ENCODE measurements at places on chromosomes 1 and 21.
A peak's percentile ranks its signal among the peaks of the same experiment; 100 is the strongest.

DNA sequence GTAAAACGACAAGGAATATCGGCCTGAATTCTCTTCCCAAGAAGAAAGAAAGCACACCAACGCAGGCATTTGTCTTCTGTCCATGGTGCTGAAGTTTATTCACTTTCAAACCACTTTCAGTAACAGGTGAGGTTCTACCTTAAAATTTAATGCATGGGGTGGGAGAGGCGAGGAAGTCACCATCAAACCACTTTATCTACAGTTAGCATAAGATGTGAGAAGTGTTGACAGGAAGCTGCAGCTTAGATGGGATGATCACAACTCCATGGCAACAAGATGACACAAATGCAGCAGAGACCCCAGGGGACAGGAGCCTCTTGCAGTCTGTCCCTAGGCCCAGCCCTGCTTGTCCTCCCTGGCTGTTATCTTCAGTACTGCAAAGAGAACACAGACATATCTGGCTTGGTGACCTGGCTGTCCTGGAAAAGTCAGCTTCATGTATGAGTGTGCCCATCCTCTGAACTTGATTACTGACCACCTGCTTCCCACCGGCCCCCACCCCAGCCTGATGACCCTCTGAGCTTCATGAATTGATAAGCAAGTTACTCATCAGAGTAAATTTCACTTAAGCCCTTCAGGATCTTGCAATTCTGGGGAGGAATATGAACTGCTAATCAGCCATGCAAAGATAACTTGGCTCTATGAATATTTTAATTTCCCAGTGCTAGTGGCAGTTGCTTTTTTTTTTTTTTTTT lies 1.8 kb downstream of the NPPA start:
- peak; percentile 8 for DNase-seq

- no peak for DNase-seq
Observed at GRCh38 chr21:15219894-15220293, 155.1 kb upstream of the NRIP1 start.

- DNase-seq, result no peak
Observed at GRCh38 chr1:224881762-224882211, 47.7 kb upstream of the DNAH14 start.

GRCh38 chr1:85313888-85314696 lies 37.7 kb upstream of the BCL10 start:
- DNase-seq, result no peak

GRCh38 chr21:26061437-26061836 lies 109.1 kb downstream of the APP start:
- no peak for DNase-seq

- DNase-seq, result no peak
Observed at GRCh38 chr1:228744356-228744755, 9.1 kb downstream of the RHOU start.

- DNase-seq, result no peak
Observed at GRCh38 chr1:167435484-167435883, 82.8 kb downstream of the CD247 start.

DNA sequence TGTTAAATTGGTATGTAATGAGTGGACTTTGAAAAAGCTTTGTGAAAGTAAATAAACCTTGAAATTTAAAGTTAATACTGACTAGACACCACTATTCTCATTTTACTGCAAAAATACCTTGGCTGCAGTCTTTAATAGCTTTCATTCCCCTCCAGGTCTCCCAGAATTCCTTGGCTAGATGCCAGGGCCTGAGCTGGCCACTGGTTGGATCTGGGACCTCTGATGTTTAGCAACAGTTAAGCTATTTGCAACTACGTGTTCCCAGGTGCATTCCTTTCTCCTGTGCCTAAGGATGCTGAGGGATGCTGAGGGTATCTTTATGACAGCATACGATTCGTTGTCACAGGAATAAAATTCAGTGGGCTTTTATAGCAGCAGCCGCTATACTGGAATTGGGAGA lies 938.7 kb downstream of the TTLL7 start:
- no peak for DNase-seq

GRCh38 chr1:61121631-61122030 lies 39.3 kb downstream of the NFIA start:
- no peak for DNase-seq

GRCh38 chr1:201786824-201787223 lies 42.1 kb upstream of the IPO9 start:
- no peak for DNase-seq

DNA sequence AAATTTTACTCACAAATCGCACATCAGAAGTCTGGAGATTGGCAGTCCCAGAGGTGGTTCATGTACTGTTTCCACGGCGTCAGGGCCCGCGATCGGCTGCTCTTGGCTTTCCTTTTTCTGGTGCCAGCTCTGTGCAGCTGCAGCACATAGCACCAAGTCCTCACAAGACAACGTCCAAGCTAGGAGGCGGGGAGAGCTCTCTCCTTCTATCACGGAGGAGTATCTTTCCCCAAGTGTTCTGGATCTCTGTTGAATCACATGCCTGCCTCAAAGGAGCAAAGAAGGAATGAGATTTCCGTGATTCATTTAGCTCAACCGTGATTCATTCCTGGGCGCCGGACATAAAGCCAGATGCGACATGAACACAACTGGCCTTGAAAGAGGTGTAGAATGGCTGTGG lies 25.5 kb downstream of the MT1HL1 start:
- DNase-seq, result no peak

- DNase-seq, result no peak
Observed at GRCh38 chr1:230232371-230232771, 165.3 kb downstream of the GALNT2 start.

- no peak for DNase-seq
Observed at GRCh38 chr1:220001095-220001501, 45.2 kb downstream of the EPRS1 start.

GRCh38 chr21:44947111-44947929 lies 7.5 kb downstream of the SLX9 start:
- no peak for DNase-seq

DNA sequence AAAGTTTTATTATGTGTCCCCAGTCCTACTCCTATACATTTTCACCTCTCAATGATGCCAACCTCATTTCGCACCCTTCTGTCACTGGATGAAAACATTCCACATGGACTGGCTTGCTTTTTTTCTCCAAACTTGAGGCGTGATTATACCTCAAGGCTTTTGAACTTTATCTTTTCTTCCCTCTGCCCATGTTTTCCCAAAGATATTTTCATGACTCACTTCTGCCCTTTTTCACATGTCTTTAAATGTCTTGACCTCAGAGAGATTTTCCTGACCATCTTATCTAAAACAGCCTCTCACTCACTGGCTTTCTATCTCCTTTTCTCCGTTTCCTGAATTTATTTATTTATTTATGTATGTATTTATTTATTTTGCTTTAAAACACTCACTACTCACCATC lies 659.0 kb downstream of the PTPRC start:
- DNase-seq, result no peak

- DNase-seq, result peak; percentile 85
Observed at GRCh38 chr1:156746728-156747631, 4.5 kb downstream of the HDGF start.

- peak; percentile 51 for DNase-seq
Observed at GRCh38 chr1:173870252-173871075, 2.3 kb downstream of the ZBTB37 start.

GRCh38 chr1:84538599-84538998 lies 32.2 kb upstream of the GNG5 start:
- no peak for DNase-seq

DNA sequence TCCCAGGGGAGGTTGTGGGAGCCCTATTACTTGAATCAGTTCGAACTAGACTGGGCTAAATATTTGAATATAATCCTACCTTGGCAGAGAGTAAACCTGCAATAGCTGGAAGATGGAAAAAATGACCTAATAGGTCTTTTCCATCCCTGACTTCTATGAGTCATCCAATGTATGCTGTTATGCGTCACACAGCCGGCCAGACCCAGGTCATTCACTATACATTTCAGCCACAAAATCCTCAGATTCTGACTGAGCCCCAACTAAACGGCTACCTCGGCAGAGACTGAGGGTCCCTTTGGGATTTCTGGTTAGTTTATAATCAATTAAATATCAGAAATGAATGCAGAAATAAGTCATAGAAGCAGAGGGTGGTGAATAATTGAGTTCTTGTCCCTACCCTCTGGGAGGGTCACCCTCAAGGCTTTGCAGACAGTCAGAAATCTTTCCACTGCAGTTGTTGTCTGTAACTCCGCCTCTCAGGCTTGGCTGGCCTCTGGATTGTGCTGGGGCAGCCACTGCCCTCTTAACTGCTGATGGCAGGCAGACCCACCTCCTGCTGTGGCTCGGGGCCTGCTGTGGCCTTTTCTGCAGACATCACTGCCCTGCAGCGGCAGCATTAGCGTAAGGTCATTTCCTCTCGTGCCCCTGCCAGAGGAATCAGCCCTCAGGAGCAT lies 240.5 kb downstream of the TGFB2 start:
- DNase-seq, result no peak

GRCh38 chr1:246199086-246199645 lies 307.9 kb downstream of the SMYD3 start:
- no peak for DNase-seq

DNA sequence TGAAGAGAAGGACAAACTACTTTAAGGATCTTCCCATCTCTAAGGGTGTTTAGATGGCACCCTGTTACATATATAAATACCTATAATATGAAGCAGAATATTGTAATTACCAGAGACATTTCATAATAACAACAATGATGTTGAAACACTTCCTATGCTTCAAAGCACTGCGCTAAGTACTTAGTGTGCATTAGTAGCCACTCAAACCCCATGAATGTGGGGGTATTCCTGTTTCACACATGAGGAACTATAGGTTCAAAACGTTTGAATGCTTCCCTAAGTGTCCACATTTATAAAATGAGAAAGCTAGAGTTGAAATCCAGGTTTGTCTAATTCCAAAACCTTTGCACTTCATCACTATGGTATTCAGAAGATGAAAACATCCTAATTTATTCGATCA lies 18.5 kb upstream of the OR10J5 start:
- DNase-seq, result no peak

DNA sequence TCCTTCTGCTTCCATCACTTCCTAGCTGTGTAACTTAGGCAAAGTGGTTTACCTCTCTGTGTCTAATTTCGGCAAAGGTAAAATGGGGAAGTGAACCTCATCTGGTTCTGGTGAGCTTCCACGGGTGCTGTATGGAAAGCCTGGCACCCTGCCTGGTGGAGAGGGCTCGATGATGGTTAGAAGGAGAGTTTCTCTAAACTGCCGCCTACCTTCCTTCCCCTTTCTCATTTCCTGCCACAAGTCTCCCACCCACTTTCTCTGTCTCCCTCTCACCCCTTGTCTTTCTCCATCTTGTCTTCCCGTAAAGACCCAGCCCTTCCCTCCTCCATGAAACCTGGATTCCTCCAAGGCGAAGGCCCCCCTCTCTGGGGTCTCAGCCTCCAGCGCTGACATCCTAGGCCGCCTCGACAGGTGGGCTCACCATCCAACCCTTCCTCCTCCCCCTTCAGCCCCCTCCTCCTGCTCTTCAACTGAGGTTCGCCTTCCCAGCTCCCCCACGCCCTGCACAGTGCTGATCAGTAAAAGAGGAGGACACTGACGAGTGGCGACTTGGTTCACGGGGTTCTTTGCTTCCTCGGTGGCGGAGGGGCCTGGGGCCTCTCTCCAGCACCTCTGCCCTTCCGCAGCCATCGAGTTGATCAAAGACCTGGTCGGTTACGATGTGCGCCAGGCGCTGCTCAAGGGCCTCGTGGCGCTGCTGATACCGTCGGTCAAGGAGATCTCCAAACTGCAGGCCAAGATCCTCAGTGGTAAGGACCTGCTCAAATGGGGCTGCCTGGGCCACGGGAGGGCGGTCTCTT lies 7.3 kb downstream of the RNU5D-1 start:
- peak; percentile 32 for DNase-seq

GRCh38 chr1:38197312-38198061 lies 150.9 kb upstream of the POU3F1 start:
- DNase-seq, result no peak

GRCh38 chr1:67407498-67407897 lies 22.7 kb downstream of the SERBP1 start:
- no peak for DNase-seq

DNA sequence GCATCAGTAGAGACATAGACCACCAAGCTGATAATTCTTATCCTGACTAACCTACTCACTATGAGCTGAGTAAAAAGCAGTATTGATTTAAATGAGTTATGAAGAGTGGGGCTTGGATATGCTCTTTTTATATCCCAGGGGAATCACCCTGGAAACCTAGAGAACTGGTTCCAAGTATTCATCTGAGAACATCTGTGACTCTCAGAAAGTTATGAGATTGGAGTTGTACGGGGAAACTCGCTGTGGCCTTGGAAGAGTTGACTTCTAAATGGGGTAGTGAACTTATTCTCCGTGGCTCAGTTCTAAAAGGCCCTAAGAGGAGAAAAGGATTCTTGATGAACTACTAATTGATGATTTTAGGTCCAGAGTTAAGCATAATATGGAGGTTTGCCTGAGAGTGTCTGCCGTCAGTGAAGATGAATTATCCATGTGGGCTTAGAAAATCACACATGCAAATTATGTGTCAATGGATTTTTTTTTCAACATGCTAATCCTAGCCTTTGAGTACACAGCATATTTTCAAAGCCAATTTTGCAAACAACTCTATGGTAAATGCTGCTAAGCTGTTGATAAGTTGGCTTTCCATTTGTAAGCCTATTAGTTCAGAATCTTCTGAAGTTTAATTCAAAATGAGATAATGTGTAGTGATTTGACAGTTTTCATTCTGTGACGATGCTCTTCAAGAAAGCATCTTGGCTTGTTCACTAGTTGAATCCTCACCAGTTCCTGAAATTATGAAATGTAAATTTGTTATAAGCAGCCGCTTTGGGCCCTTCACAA lies 122.7 kb downstream of the FGGY start:
- no peak for DNase-seq

GRCh38 chr1:178825167-178825566 lies 45.7 kb downstream of the ANGPTL1 start:
- DNase-seq, result no peak

GRCh38 chr1:27116232-27116631 lies 38.7 kb downstream of the SLC9A1 start:
- DNase-seq, result no peak

DNA sequence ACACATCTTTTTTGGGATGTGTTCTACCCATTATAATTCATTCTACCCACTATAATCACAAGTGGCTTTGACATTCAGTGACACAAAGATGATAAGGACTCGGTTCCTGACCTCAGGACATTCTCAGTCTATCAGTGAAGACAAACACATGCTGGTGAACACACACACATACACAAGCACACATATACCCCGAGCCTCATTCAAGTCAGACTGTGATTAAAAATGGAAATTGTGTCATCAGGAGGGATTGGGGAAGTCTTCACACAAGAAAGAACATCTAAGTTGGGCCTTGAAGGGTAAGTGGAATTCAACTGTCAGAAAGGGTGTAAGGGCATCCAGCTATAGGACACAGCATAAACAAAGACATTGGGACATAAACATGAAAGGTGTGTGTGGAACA lies 2.6 kb upstream of the LAD1 start:
- DNase-seq, result no peak

DNA sequence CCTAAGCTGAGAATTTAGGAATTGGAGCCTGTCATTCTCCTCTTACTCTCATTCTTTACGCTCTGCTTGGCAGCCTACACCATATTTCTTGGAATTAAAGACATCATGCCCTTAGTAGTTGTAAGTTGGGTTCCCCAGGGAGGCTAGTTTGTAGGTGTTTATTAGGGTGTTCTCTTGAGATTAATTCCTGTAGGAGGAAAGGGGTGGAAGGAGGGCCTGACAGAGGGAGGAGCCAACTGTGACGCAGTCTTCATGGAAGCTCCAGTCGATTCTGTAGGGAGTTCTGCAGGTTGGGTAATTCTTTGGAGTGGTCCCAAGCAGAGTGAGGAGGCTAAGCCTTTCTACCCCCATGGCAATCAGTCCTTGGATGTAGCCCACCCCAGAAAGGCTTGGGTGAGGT lies 111.4 kb downstream of the HHAT start:
- no peak for DNase-seq
